ENCODE measurements at places on chromosomes 5 and 9.

- DNase-seq: no peak
These were observed 48.7 kb upstream of the LRRC19 start for GRCh38 chr9:27054125-27054524.

DNA sequence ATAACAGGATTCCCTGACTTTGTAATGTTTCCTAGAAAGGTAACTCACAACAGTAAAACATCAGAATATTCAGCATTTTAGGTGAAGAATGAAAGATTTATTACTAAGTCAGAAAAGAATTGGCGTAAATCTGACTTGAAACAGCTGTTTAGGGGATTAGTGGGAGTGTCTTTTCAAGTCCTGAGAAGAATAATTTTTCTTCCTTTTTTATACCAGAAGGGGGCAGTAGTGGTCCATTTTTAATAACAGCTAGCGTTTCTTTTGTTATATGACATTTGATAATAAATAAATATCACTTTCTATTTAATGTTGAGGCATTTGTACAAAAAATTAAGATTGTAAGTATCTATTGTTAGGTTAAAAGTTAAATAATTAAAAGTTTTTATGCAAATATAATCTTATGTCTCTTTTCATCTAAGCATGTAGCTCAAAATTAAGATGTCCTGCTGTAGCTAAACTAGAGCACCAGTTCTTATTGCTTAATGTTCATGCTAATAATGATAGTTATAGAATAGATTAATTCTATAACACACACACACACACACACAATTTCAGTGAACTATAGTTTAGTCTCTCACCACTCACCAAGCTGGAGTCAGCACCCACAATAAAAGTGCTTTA lies 258.7 kb upstream of the ARRDC3 start:
- DNase-seq: no peak

DNA sequence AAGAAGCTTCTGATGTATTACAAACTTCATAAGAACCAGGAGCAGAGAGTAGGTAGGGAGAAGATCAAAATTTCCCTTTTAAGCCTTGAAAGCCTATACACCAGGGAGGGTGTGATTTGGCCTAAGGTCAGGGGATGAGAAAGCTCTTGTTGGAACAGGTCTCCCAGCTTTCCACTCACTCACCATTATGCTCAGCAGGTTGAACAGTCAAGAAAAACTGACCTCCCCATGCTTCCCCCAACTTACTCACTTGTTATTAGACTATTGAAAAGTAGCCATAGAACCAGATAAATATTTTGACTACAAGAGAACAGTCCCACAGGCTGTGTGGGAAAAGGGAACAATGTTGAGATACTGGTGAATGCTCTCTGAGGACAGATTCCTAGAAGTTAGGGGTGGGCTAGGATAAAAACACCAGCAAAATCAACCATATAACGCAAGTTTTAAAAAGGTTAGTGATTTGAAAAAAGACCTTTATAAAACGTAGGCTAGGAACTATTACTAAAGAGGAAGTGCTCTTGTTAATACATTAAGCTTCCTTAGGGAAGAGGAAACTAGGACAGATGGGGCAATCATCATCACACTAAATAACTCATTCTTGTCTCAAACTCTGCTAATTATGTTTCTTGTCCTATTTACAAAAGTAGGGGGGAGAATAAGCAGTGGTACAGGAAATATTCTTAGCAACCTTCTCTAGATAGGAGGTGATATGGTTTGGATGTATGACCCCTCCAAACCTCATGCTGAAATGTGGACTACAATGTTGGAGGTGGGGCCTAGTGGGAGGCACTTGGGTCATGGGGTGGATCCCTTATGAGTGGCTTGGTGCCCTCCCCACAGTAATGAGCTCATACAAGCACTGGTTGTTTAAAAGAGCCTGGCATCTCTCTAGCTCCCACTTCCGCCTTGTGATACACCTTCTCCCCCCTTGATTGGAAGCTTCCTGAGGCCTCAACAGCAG lies 31.0 kb downstream of the PCDHGC5 start:
- no peak for DNase-seq

DNA sequence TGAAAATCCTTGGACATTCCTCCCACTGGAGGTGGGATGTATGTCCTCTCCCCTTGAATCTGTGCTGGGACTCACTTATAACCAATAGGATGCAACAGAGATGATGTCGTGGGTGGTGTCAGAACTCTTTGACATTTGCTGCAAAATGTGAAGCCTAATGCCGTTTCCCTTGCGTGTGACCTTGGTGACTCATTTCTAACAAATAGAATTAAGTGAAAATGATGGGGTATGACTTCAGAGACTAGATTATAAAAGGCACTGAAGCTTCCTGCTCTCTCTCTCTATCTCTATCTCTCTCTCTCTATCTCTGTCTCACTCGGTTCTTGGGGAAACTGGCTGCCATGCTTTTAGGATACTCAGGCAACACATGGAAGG lies 126.1 kb upstream of the STC2 start:
- no peak for DNase-seq

GRCh38 chr9:35718721-35719511 lies 13.1 kb downstream of the TLN1 start:
- no peak for DNase-seq

GRCh38 chr5:166329149-166329800 lies 1962.2 kb upstream of the WWC1 start:
- no peak for DNase-seq

DNA sequence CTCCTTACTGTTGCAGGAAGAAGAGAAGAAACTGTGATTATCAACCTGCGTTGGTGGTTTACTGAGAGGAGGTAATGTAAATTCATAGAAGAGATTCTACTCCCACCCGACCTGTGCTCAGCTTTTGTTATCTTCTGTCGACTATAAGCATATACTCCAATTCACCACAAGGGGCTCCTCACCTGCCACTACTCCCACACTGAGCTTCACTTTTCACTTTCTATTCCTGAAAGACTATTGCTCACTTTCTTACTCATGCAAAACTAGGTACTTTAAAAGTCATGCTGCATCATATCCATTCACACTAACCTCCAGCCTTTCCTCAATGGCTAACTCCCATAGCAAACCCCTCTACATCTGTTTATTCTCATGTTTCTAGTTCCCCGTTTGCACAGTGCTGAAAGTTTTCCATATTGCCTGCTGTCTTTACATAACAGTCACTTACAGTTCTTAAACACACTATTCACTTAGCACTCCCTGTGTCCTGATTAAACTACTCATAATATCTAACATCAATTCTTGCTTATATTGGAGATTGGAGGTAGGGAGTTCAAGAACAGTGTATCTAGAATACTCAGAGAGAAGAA lies 1062.6 kb downstream of the NR2F1-AS1 start:
- DNase-seq: no peak

- no peak for DNase-seq
These were observed 348.9 kb downstream of the ARHGEF28 start for GRCh38 chr5:73974871-73975360.

DNA sequence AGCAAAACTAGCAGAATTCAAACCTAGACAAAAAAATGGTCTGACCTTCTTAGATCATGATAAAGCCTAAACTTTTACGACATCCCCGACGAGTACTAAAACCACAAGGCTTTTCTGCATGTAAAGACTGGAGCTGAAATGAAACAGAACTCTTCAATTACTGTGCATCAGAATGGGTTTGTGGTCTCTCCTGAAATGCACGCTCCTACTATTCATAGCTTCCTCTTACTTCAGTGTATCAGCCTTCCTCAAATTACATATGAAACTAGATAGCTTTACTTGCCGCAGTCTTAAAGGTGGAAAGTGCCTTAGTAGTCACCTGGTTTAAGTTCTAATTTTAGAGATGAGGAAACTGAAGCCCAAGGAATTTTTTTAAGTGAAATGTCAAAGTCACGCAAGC lies 24.6 kb upstream of the MED10 start:
- no peak for DNase-seq

DNA sequence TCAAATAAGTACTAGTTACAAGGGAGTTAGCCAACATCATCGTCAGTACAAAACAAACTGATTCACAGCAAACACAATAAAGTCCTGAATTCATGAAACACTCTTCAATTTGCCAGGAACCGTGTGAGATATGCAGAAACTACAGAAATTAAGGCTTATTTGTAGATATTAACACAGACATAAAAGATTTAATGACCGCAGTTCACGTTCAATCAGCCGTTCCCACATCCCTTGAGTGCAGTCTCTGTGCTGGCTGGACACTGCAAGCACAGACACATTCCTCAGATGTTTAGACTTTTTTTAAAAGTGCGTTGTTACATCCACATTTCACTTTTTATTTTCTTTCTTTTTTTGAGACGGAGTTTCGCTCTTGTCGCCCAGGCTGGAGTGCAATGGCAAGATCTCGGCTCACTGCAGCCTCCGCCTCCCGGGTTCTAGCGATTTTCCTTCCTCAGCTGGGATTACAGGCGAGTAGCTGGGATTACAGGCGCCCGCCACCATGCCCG lies 566 bp upstream of the CEP78 start:
- no peak for DNase-seq

DNA sequence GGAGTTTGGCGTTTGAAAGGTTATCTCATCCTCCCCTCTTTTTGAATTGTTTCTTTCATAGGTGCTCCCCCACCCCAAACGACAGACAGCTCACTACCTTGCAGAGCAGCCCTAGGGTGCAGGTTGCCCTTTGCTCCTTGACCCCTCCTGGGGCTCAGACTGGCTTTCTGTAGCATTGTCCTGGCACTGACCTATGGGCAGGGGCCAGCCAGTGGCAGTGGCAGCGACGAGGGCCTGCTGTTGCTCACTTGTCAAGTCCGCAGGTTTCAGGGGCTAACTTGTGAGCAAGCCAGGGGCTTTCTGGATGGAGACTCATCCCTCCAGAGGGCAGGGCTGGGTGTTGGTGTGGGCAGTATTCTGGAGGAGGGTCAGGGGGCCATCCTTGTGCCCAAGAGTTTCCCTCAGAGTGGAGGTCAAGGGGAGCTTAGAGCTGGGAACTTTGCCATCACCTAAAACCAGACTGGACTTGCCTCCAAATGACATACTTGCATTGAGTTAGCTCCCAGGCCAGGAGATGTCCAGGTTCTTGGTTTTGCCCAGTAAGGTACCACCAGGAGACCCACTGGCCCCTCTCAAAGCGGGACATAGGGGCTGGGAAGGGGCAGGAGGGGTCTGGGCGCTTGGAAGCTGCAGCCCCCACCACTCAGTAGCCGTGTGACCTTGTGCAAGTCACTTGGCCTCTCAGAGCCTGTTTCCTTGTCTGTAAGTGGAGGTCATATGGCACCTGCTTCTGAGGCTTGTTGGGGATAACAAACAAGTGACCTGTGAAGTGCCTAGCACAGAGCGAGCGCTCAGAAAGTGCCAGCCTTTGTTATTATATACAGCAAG lies 53.5 kb upstream of the CDKN2AIPNL start:
- DNase-seq: no peak

GRCh38 chr9:4984171-4984620 lies 876 bp upstream of the JAK2 start:
- no peak for DNase-seq

DNA sequence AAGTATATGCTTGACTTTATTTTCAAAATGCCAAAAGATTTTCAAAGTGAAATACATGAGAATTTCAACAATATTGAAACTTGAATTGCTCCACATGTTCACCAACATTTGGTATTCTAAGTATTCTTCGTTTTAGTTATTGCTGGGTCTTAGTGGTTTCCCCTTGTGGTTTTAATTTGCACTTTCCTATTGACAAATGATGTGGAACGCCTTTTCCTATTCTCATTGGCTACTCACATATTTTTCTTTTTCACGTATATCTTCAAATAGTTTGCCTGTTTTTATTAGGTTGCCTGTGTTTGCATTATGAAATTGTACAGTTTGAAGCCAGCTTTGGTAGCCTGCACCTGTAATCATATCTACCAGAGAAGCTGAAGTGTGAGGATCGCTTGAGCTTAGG lies 405.7 kb upstream of the IRX2 start:
- no peak for DNase-seq

- DNase-seq: no peak
These were observed 88.0 kb downstream of the NLN start for GRCh38 chr5:65809817-65810531.

DNA sequence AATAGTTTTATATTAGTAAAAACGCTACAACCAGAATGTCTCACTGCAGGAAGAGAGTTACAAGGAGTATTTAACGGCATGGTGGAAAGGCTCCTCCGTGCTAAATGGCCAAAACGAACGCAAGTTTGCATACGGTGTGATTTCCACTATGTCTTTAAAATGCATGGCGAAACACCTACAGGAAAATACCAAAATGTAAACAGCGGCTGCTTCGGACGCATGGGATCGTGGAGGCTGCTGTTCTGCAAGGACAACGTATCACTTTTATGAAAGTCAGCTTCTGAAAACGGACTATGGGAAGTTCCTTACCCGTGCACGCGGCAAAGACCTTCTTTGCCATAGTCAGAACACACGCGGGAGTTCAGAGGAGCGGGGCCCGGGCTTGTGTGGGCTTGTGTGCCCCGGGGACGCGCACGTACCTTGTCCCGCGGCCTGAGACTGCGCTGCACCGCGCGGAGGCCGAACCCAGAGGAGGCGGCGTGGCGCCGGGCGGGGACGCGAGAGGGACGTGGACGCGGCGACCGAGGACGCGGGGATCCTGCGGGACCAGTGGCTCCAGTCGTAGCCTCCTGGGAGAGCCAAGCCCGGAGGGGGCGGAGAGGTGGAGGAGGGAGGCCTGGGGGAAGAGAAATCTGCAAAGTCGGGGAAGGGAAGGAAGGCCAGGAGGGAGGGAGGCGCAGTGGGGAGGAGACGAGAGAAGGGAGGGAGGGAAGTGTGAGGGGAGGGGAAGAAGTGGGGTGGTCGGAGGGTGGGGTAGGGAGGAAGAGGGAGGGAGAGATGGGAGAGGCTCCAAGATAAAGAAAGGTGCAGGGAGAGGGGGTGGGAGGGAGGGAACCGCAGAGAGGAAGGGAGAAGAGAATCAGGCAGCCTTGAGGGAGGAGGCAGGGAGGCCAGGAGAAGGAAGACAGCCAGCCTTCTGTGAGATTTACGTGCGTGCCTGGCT lies at the start of gene CMBL:
TSS of gene CMBL (minus strand) at position 697 of the 943 bp plus-strand sequence. CDS start 17,140 bp downstream, outside the sequence.
- no peak for DNase-seq

DNA sequence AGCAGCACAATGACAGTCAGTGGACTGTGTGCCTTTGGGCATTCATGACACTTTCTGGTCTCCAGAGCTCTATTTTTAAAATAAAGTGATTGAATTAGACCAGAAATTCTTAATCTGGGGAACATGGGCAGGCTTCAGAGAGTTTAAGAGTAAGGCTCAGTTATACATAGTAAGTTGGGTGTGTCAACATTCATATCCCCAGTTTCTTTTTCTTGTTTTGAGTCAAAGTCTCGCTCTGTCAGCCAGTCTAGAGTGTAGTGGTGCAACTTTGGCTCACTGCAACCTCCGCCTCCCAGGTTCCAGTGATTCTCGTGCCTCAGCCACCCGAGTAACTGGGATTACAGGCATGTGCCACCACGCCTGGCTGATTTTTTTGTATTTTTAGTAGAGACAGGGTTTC lies 13.7 kb upstream of the KIF4B start:
- DNase-seq: no peak

- DNase-seq: peak; percentile 9
These were observed 557 bp downstream of the GNG10 start for GRCh38 chr9:111661802-111662521.

- no peak for DNase-seq
These were observed 19.3 kb upstream of the SLC12A7 start for GRCh38 chr5:1131191-1131621.
